Activated naive CD4-positive, alpha-beta T cell treated with anti-CD3 and anti-CD28 coated beads, Interleukin-2, amount 50 U/mL, for 72 hours (primary cell): ENCODE measurements at places on chromosomes 3 and 15.

GRCh38 chr15:71149646-71150557 lies 34.6 kb downstream of the THSD4 start:
- DNase-seq = no peak

DNA sequence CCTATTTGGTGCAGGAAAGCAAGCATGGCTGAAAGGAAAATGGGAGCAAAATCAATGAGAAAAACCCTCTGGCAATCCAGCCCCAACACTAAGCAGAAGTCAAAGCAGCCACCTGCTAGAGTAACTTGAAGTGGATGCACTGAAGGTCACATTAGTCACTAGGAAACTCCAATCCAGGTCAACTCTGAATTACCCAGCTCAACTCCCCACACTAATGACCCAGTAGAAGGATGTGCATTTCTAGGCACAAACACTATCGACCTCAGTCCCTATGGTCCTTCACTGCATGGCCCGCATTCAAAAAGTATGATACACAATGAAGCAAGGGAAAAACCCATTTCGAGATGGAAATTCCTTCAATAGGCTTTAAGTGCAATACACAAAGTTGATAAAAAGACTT lies 80.6 kb downstream of the RAD18 start:
- no peak for DNase-seq

DNA sequence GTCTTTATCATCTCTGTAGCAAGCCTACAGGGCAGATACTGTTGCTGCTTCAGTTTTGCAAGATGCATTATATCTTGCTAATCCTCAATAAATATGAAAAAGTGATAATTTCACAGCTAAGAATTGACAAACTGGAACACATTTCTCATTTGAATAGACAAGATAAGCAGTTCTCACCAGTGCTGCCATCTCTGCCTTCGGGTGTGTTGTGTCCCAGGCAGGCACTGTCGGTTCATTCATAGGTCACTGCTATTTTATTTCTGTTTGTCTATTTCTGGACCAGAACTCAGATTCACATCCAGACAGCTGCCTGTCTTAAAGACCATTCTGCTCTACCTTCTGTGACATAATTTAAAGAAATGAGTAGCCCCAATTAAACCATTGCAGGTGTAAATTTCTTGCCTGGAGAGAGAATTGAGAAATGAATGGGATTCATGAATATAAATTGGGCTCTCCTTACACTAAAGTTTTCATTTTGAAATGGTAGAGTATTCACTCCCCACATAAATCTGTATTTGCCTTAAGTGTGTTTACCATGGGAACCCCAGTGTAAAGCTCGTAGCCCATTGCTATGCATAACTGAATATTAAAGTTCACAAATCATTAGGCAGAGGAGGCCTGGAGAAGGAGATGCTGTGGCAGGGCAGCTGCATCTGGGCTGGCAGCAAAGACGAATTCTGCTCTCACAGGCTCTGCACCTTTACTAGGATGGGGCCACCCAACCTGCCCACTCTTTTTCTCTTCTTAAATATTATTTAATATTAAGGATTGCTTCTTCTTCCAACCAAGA lies 149.9 kb downstream of the ARPP21 start:
- no peak for DNase-seq

- DNase-seq = no peak
Observed at GRCh38 chr15:57133127-57133968, 214.9 kb downstream of the TCF12 start.

DNA sequence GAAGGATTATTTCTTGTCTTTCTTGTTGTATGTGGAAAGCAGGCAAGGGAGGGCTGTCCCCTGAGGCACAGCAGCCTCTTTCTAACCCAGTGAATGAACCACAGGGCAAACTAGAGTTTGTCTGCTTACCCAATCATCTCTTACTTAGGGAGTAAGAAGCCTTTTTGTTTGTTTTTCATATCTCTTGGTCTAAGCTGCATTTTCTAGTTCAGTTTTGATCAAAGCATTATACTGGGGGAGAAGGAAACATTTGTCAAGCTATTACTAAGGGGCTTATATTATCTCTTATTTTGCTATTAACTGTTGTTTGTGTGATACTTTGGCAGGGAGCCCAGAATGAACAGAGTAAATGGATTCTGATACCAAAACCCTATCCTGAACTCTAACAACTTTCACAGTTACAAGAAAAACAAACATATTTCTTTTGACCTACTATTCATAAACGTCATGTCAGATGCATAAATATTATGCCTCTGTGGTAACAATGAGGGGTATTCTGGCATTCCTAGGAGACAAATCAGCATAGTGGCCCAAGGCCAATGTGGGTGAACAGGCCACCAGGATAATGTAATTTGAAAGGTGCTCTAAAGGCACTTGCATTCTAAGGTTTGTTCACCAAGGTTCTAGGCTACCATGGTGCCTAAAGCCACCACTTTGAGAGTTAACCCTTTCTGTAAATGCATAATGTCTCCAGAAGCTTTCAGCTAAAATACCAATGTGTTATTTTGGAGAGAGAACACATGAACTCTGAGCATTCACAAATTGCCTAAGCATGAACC lies 271.6 kb upstream of the ZPLD1 start:
- no peak for DNase-seq

GRCh38 chr3:171854649-171855305 lies 11.6 kb downstream of the TMEM212 start:
- DNase-seq = no peak
